Urinary bladder (tissue), 4 donors: ENCODE measurements at places on chromosomes 2 and 18. TPM values are rescaled to one million over a fixed set of nuclear protein-coding genes. Genes with fewer than 3 reads are reported as not detected.

DNA sequence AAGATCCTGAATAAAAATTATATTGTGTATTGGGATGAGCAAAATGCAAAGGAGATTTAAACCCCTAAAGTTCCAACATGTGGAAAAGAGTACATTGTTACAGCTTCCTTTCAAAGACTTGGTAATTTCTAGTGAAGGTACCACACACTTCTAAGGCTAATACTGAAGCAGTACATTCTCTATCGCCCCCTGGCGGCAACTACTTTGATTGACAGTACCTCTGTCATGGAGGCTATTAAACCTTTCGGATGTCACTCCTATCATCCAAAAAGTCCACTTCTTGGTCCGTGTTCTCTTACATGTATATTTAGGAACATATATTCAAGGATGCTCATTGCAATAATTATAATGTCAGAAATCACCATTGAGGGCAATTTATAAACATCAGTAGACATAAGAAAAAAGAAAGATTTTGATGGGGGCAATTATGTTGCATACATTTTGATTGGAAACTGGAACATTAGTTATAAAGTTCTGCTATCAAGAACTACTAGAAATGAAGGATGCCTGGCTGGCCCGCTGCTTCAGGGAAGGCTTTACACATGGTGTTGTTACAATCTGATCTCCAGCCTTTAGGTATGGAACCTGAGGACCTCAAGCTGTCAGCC lies 601.6 kb downstream of the CPS1 start:
- DNase-seq: no peak

- peak; percentile 42 for DNase-seq
Observed at GRCh38 chr2:235382179-235382578, 111.7 kb upstream of the AGAP1 start.

DNA sequence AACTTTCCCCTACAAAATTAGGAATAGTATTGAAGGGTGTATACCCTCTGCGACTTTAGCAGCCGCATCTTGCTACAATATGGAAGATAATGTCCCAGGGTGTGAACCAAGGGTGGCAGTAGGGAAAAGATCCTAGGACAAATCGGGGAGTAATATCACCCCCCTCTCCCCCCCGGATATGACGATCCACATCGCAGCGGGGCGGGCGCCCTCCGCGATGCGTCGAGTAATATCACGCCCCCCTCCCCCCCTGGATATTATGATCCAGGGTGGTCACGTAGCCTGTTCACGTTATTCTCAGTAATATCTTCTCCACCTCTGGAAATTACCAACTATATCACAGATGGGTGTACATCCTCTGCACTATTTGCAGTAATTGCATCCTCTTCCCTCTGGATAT lies 82.9 kb downstream of the DAPL1 start:
- no peak for DNase-seq

DNA sequence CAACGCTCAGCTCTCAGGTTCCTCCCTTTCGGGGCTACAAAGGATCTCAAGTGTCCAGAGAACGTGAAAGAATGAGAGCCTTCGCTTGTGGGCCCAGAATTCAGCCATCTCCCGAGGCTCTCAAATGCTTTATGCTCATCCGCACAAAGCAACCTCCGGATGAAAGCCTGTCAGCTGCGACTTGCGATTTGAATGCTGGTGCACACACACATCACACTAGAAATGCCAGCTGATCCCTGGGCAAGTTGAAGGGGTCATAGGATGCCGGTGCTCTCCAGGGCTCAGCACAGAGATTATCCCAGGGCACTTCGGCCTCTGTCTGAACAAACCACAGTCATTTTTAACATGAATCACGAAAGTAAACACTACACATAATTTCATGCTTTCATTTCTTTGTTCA lies 141.8 kb upstream of the MYT1L start:
- no peak for DNase-seq

DNA sequence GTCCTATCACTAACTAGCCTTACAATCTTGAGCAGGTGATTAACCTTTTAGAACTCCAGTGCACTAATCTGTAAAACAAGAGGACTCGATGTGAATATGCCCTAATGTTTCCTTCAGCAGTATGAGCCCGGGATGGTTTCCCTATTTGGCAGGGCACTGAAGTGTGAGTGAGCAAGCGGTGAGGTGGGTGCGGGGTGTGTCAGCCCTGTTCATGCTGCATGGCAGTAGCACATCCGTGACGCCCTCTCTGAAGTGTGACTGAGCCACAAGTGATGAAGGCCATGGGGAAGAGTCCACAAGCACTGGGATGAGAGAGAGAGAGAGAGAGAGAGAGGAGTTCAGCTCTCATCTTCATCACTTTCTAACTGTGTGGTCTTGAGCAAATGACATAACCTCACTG lies 168.7 kb downstream of the SETBP1 start:
- no peak for DNase-seq

PSD4 gene
- total RNA-seq: 9.7 TPM

CXCR4 gene
- 20.8 TPM for total RNA-seq
